ENCODE measurements at places on chromosomes 3 and 15. TPM values are rescaled to one million over a fixed set of nuclear protein-coding genes. Genes with fewer than 3 reads are reported as not detected.

- DNase-seq = no peak
These were observed 141.0 kb downstream of the CHDH start for GRCh38 chr3:53705024-53705745.

- DNase-seq = no peak
These were observed 151.8 kb downstream of the SYNPR start for GRCh38 chr3:63429905-63430304.

- no peak for DNase-seq
These were observed 252.2 kb downstream of the FAM43A start for GRCh38 chr3:194937882-194938321.

DNA sequence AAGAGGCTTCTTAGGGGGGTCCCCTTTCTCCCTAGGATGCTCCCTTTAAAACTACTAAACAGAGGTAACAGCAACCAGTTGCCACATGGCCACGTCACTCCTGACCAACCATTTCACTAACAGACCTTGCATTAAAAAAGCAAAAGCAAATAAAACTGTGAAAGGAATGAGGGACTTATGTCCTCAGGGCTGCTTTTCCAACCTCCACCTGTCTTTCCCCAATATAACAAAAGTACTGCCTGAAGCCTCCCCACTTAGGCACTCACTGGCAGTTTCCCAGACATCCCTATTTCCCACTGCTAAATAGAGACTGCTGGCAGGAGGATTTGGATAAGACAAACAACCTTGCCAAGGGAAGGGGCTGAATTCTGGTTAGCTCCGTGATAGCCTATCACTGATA is 130.3 kb downstream of the ATP8B4 start:
- no peak for DNase-seq

DNA sequence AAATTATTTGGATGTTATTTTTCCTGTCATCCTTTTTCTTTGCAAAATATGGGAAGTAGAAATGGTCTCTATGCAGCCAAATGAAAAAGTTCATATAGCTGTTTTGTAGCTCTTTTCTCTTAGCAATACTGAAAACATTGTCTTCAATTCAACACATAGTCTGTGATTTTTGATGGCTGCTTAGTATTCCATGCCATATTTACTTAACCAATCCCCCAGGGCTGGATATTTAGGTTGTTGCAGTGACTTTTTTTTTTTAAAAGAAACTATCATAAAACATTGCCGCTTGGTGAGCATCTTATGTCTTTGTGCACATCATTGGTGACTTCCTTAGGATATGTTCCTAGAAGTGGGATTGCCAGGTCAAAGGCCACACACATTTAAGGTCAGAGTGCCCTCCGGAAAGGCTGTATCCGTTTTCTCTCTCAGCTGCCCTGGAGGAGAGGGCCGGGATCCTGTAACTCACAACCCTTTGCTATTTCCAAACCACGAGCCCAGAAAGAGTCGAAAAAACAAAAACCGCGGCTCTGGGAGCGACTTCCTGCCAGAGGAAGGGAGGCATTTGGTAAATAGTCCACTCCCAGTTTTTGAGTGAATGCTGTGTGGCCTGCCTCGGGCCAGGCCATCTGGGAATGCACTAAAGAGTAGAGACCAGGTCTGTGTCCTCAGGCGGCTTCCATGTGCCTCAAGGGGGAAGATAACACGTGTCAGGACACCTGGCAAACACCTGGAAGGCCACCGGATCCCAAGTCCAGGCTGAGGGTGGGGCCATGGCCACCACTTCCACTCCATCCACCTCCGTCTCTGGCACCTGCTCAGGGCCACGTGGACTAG is 41.9 kb downstream of the SMAD6 start:
- DNase-seq = peak; percentile 74

- DNase-seq = no peak
These were observed 12.7 kb downstream of the KLHL25 start for GRCh38 chr15:85782064-85782463.

- no peak for DNase-seq
These were observed 113.8 kb downstream of the ADAMTSL3 start for GRCh38 chr15:83767741-83768140.

DNA sequence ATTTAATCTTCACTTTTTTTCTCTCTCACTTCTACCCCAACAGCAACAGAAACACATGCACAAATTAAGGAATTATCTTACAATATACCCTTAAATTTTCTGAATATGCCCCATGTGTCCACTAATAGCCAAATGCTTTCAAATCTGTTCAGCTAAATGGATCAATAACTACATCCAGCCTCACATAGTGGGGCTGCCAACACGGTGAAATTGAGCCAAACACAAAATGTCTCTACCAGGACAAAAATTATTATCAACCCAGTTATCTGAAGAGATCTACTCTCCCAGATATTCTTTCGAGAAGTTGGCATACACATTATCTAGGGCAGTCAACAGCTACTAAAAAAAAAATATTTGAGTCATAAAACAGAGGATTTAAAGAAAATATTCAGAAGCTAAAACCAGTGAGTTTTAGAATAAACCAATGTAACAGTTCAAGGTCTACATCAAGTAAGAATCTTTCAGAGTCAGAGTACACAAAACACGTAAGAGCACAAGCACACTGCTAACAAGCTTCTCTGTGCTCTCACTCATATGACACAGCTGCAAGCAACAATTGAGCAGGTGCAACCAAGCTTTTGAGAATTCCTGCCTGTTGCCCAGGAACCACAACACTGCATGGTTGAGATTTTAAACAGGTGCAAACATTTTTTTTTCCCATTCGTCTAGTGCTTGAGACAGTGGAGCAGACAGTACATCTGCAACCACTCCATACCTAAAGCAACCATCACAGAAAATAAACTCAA is 247.7 kb downstream of the ZBTB20 start:
- DNase-seq = no peak

FAM3D gene
- not detected for total RNA-seq

- peak; percentile 73 for DNase-seq
These were observed 129.2 kb upstream of the TSC22D2 start for GRCh38 chr3:150278843-150279381.

GRCh38 chr3:71052716-71053115 is 530.8 kb downstream of the FOXP1 start:
- DNase-seq = no peak

DNA sequence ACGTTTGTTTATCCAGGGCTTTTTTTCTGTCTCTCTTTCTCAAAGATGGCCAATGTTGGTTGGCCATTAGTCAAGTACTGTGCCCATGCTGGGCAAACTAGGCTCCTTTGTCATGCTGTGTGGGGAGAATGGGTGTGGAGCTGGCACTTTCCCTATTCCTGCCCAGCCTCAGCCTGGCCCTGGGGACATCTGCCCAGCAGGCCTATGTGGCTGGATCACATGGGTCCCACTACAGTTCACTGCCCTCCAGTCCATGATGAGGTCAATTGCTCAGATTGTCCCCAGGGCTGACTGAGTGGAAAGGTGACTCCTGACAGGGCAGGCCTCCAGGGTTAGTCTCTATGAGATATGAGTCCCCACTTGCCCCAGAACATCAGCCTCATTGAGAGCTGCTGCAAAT is 54.4 kb upstream of the HERC1 start:
- DNase-seq = no peak

GRCh38 chr3:51712038-51712420 is 5.2 kb downstream of the GRM2 start:
- no peak for DNase-seq

DNA sequence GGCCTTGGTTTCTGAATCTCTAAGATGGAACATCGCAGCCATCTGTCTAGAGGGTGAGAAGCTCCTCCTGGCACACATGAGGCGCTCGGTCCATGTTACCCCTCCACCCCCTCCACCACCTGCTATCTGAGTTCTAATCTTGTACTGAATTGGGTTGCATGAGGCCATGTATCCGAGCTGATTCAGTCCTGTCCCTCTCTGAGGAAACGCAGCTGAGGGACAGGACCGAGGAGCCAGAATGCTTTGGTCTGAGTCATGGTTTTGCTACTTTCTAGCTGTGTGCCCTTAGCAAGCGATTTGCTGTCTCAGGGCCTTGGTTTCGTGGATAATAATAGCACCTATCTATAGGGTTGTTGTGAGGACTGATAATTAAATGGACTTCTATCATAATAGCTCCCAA is 87.8 kb upstream of the SEC13 start:
- peak; percentile 35 for DNase-seq

- no peak for DNase-seq
These were observed 572.0 kb upstream of the NR2F2 start for GRCh38 chr15:95758451-95758850.

GRIP2 gene
- not detected for total RNA-seq

DNA sequence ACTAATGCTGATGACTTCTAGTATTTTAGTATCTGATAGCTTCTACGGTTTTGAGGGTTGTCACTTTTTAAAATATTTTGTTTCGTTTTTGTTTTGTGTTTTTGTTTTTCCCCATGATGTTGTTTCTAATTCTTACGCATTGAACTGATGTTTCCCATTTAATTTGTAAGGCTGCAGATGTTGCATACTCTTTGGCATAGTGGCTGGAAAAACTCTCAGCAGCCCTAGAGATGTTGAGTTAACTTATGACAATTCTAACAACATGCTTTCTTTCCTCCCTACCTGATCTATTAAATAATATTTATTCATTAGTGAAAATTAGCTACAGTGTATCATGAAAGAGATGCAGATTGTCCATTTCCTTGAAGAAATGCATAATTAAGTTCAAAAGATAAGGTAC is 559.3 kb upstream of the GRM7 start:
- DNase-seq = no peak

DUOXA1 gene
- not detected for total RNA-seq

DNA sequence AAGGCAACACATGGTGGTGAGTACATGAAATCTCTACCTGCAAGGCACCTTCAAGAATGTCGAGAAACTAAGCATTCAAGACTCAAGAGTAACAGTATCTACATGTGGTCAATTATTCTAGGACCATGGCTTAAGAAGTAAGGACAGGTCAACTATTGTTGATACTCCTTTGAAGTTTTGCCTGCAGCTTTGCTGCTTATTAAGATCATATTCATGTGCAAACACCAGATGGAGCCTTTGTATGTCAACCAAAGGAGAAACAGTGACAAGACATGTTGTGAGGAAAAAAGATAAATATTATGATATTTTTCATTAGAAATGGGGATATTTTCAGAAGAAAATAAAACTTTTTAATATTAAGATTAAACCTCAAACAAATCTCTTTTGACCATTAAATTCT is 52.3 kb upstream of the FGF7 start:
- peak; percentile 20 for DNase-seq

RPP25 gene
- total RNA-seq = 14.9 TPM

- DNase-seq = peak; percentile 18
These were observed 105.5 kb downstream of the PYDC2 start for GRCh38 chr3:191566469-191566868.

- DNase-seq = peak; percentile 64
These were observed 94.1 kb upstream of the STRIT1 start for GRCh38 chr3:155387571-155387970.

All from RPMI7951 (cell line).